ENCODE measurements at places on chromosomes 2 and 18.
A peak's percentile ranks its signal among the peaks of the same experiment; 100 is the strongest.

DNA sequence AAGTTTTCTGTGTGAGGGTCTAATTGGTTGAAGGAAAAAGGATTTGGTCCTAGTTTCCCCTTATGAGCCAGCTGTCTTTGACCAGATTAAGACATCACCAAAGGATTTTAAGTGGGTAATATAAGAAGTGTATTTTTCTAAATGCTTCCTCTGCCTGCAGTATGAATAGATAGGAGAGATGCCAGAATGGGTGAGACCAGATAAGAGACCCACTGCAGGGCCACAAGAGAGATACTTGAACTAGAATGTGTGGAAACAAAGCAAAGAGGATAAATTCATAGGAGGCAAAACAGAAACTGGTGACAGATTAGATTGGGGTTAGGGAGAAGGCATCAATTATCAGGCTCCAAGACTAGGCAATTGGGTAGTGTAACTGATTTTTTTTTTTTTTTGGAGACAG lies 1.1 kb upstream of the HDHD2 start:
- DNase-seq: no peak

DNA sequence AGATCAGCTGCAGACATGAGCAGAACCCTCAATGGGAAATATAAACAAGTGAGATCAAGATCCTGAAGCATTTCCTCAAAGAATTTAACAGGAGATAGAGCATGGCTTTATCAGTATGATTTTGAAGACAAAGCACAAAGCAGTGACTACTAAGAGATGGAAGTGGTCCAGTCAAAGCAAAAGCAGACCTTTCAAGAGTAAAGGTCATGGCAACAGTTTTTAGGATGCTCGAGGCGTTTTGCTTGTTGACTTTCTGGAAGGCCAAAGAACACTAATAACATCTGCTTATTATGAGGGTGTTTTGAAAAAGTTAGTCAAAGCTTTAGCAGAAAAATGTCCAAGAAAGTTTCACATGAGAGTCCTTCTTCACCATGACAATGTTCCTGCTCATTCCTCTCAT lies 128.5 kb downstream of the KCNE4 start:
- DNase-seq: no peak

- DNase-seq: no peak
These were observed 43.6 kb upstream of the SLC14A2 start for GRCh38 chr18:45571714-45572113.

DNA sequence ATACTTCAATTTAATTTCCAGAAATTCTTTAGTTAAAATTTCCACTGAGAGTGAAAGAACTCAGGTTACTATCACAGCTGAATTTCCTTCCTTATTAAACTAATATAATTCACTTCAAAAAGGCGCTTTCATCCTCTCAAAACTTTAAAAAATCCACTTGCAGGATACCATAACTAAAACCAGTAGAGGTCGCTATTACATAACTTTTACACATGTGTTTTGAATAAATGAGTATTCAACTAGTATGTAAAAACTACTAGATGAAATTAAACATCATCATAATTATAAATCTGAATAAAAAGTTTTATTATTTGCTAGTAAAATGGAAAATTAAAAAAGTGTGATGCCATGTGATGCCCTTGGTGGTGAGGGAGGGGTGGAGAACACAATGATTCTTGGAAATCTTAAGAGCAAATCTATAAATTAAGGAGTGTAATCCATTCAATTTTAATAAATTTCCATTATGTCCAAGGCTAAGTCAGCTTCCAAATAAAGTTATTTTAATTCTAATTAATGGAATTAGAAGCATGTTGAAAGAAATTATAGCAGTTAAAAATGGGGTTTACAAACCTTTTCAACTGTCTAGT lies 61.4 kb downstream of the SOS1 start:
- peak; percentile 6 for DNase-seq

DNA sequence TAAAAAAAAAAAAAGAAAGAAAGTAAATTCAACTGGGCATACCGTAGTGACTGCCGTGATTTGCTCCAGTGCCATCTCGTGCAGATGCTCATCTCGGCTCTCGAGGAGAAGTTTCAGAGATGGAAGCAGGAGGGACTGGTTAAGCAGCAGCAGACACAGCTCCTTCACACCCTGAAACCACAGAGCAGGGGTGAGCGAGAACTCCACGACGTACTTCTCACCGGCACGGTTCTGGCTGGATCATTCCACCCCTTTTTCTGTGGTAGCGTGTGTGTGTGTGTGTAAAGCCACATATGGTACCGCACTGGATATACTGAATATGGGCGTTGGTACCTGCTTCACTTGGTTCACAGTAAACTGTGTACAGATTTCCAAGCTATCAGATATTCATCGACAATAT lies 382.2 kb downstream of the NBAS start:
- no peak for DNase-seq

DNA sequence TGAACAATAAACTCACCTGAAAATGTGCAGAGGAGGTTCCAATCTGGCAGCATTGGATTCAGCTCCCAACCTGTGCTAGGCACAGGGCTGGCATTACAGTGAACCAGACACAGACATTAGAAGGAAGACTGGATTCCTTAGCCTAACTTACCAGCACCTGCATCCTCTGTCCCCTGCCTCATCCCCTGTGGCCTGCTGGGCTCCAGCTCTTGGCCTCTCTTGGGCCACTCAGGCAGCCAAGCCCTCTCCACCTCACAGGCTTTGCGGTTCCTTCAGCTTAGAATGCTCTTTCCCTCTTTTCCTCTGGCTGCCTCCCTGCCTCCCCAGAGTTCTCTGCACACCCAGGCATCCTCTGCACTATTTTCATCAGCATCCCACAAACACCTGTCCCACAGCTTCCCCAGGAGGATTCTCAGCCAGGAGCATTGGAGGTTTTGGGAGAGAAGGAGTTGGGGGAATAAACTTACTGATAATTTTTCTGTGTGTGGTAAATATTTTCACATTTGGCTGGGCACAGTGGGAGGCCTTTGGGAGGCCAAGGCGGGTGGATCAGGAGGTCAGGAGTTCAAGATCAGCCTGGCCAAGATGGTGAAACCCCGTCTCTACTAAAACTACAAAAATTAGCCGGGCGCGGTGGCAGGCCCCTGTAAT lies 132.0 kb downstream of the INHBB start:
- no peak for DNase-seq

- DNase-seq: no peak
These were observed 34.7 kb downstream of the LRRTM1 start for GRCh38 chr2:80269806-80270205.

DNA sequence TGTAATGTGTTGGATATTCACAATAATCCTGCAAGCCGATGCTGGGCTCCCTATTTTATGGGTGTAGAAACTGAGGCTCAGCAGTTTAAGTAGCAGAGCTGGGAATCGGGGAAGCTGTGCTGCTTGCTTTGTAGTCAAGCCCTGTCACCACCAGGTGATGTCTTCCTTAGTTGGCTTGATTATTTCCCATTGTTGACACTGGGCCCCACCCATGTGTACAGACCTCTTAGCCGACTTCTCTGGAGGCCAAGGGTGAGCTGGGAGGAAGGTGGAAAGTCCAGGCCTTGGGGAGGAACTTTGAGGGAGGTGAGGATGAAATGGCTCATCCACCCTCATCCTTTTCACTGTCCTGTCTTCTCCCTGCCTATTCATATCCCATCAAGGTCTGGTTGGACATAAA lies 60.0 kb downstream of the CAPN13 start:
- DNase-seq: no peak

- no peak for DNase-seq
These were observed 18.7 kb downstream of the FEZ2 start for GRCh38 chr2:36579297-36579664.

DNA sequence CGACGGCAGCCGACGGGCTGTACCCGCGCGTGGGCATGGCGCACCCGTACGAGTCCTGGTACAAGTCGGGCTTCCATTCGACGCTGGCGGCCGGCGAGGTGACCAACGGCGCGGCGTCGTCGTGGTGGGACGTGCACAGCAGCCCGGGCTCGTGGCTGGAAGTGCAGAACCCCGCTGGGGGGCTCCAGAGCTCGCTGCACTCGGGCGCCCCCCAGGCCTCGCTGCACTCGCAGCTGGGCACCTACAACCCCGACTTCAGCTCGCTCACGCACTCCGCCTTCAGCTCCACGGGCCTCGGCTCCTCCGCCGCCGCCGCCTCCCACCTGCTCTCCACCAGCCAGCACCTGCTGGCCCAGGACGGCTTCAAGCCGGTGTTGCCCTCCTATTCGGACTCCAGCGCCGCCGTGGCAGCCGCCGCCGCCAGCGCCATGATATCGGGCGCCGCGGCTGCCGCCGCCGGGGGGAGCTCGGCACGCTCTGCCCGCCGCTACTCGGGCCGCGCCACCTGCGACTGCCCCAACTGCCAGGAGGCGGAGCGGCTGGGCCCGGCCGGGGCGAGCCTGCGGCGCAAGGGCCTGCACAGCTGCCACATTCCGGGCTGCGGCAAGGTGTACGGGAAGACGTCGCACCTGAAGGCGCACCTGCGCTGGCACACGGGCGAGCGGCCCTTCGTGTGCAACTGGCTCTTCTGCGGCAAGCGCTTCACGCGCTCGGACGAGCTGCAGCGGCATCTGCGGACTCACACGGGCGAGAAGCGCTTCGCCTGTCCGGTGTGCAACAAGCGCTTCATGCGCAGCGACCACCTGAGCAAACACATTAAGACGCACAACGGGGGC lies 2.0 kb downstream of the SP9 start:
- peak; percentile 72 for DNase-seq

DNA sequence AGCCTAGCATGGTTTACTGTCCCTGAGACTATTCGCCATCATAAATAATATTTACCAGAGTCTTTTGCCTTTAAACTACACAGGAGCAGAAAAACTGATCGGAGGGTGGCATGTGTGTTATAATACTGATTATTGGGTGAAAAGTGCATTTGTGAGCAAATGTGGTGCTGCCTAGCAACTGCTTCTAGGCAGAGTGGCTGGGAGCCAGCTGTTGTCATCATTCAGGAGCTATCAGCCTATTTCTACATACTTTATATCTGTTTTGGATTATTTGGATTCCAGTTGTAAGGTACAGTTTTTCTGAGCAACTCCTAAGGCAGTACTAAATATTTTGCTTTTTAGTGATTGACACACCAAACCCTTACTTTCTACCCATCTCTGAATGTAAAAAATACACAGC lies 75.0 kb upstream of the MSTN start:
- no peak for DNase-seq

GRCh38 chr2:68487773-68488355 lies 20.5 kb downstream of the APLF start:
- DNase-seq: no peak

GRCh38 chr18:42228581-42228980 lies 273.5 kb downstream of the PIK3C3 start:
- no peak for DNase-seq

- peak; percentile 33 for DNase-seq
These were observed 3.1 kb downstream of the STK39 start for GRCh38 chr2:168244318-168244717.

DNA sequence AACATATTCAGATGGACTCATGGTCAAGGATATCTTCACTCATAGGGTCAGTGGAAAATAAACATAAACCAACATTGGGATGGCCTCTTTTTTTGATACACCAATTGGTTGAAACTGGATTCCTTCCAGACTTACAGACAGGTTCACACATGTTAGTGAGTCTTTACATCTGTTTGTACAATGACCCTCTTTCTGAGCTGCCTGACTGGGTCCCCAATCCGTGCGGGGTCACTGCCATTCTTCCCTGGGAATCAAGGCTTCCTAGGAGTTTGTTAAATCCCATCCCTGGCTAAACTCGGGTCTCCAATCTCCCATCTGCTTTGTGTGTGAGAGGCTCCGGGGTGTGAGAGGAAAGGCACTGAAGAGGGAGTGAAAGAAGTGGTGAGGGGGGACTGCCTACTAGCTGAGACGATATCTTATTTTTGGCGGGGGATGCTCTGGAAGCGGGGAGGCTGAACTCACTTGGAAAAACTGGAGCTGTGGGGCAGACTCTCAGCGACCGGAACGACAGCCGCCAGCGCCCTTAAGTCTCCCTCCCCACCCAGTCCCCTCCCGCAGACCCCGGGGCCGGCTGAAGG lies 487 bp downstream of the STARD6 start:
- no peak for DNase-seq

- peak; percentile 41 for DNase-seq
These were observed 81.0 kb downstream of the SP3 start for GRCh38 chr2:173884025-173884802.

All from Daoy (cell line).